ENCODE measurements at places on chromosomes 3 and 15.

- DNase-seq: no peak
Observed at GRCh38 chr3:107367353-107367752, 9.9 kb upstream of the CCDC54 start.

DNA sequence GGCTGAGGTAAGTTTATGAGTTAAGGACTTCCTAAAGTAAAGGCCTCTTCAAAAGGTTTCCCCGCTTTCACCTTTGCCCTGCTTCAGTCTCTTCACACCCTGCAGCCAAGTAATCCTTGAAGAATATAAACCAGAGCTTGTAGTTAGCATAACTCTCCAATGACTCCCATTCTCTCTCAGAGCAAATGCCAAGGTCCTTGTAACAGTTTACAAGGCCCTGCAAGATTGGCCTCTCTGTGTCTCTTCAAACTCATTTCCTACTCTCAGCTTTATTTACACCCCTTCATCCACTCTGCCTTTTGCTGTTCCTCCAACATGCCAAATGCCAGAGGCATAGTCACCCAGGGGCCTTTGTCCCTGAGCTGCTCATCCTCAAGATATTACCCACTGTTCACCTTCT lies 60.5 kb upstream of the MME start:
- no peak for DNase-seq

GRCh38 chr3:122325769-122326168 lies 721 bp downstream of the CSTA start:
- DNase-seq: no peak

- DNase-seq: no peak
Observed at GRCh38 chr15:29765898-29766527, 56.3 kb downstream of the TJP1 start.

- no peak for DNase-seq
Observed at GRCh38 chr15:92415639-92416297, 22.1 kb downstream of the ST8SIA2 start.

- no peak for DNase-seq
Observed at GRCh38 chr3:152254041-152254440, 14.7 kb upstream of the MBNL1 start.

DNA sequence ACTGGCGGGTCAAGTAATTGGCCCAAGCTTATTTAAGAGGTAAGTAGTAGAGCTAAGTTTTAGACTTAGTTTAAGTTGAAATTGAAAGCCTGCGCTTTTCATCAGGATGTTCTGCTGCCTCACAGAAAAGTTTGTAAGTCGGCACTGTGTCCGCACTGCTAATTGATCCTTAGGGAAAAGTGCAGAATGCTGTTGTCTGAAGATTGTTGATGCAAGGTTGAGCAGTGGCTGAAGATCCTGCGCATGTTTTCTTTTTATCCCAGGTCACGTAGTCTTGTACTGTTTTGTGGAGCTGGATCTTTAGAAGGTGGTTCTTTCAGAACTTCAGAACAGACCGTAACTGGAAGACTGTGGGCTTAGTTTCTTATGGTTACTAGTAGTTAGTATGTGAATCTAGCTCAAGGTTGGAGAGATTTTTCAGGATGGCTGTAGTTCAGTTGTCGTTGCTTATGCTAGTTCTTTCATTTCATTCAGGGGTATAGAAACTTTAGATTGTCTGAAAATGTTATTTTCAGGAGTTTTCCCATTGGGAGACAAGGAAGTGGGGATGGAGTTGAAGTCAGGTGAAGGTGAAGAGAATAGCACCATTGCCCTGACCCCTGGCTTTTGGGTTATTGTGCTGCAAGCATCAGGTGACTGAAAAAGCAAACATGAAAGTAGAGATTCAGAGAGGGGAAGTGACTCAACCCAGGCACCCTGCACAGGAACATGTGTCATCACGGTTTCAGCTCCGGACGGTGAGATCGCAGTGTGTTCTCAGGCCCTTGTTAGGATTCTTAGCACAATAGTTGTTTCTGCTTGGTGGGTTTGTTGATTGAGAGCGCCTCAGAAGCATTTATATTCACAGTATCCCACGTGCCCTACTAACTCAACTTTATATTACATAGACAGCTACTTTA lies 32.8 kb downstream of the AKAP13 start:
- DNase-seq: peak; percentile 76

GRCh38 chr15:69881302-69881670 lies 216.4 kb downstream of the TLE3 start:
- DNase-seq: no peak

DNA sequence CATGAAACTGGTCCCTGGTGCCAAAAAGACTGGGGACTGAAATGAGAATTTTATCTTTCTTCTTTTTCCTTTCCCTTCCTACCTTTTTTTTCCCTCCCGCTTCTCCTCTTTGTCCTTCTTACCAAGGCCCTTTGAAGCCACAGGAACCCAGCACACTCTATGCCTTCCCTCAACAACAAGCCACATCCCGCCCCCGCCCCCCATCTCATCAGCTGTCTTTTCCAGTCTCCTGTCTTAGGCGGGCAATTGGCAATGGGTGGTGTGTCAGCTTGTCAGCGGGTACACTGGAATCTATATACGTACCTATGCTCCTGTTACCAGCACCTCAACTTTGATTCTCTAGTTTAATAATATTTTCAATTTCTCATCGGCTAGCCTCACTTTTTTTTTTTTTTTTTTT lies 56.3 kb upstream of the CHD2 start:
- DNase-seq: no peak

- DNase-seq: no peak
Observed at GRCh38 chr3:68274286-68274685, 619.9 kb upstream of the SUCLG2 start.

DNA sequence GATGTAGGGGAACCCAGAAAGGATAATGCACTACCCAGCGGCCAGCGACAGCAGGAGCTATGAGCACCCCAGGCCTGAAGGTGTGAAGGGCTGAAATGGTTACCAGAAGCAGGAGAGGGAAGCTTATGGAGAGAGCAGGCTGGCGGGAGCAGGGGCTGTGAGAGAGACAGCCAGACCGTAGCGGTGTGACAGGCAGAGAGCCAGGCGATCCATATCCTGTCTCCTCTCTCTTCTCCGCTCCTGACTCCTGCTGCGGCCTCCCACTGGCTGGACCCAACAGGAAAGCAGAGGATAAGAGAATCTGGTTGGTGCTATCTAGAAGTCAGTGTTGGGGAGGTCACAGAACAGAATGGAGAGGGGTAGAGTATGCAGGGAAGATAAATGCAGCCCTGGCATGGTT lies 49.9 kb downstream of the BTD start:
- no peak for DNase-seq

DNA sequence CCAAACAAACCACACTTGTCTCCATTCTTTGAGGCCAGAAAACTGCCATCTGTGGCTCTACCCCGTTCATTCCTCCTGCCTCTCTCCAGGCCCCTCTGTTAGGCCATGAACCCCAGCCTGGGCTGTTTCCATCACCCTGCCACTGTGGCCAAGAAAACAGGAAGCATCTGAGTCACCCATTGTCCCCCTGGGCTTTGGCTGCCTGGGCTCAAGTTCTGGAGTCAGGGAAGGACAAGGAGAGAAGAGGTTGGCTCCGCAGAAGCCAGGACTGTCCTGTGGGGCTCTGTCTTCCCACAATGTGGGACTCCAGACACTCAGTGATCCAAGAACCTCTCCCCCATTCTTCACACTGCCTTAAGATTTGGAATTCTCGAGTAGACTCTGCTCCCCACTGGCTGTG lies 14.8 kb upstream of the LCTL start:
- DNase-seq: no peak

DNA sequence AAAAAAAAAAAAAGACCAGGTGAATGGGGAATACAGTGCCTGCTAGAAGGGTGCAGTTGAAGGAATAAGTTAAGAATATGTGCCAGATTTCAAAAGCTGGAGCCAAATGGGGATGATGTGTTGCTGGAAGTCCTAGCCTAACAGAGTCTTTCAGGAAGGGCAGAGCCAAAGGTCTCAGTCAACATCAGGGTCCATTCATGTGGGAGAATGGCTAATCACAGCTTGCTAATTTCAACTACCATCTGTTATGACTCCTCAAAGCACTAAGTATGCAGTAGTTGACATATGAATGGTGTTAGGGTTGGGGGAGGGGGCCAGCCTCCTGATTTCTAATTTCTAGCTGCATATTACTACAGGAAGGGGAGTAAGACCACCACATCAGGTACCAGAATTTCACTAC lies 4.4 kb downstream of the ZBTB38 start:
- DNase-seq: no peak

DNA sequence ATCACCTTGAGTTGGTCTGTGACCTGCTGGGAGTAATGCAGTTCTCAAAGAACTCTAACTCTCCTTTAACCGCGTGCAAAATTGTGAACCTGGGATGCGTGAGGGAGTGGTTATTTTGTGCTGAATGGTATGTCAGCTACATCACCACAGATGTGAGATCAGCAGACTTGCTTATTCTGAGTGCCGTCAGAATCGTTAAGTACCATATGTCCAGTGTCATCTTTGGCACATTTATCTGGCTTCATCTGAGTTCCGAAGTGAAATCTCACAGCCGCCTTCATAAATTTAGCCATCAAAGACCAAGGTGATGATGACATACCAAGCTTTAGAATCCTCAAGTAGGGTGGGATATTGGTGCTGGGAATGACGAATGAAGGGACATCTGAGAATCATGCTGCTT lies 347.2 kb upstream of the TPRG1 start:
- DNase-seq: no peak
